ENCODE measurements at places on chromosomes 5 and 9.
A peak's percentile ranks its signal among the peaks of the same experiment; 100 is the strongest.

DNA sequence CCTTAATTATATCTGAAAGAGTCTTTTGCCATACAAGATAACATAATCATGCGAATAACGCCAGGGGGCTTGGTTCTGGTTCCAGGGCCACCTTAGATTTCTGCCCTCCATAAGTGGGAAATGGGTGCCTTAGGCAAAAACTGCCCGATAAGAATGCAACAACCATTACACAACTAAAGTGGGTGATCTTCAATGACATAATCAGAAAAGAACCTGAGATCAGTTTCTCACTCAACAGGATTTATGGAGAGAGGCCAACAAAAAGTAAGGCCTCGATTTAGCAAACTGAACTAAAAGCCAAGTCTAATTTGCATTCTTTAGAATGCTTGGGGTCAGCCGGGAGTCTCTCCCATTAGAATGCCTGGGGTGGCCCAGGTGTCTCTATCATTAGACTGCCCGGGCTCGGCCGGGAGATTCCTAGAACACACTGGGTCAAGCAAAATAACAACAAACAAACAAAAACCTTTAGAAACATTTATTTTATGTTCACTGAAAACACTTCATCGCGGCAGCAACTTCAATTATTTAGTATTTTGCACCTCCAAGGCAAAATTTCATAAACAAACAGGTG, 194.8 kb downstream of the AUH start:
- no peak for DNase-seq

DNA sequence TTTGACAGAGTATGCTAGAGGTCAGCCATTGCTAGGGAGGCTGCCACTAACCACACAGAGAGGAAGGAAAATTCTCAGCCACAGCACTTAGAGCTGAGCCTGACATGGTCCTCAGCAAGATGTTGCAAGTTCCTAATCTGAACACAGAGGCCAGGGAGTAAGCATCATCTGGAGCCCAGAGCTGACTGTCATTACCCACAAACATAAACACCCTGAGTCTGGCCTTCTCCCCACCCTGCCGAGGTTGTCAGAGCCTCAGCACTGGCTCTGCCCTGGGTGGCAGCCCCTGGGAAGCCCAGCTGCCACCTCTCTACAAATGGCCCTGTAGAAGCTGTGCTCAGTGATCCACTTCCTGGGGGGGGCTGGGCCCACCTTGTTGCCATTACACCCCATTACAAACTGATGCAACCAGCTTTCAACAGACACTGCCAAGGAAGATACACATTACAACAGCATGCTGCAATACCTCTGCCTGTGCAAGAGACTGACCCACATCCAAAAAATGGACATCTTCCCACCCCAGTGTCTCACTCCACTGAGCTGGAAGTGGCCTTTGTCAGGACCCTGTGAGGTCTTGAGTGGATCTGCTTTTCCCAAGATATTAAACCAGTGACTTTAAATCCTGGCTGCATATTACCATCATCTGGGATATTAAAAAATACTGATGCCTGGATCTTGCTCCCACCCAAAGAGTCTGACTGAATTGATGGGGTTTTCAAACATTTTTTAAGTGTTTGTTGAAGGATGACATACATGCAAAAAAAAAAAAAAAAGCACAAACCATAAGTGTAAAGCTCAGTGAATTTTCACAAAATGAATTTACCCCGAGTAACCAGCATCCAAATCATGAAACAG, 33.0 kb downstream of the IRF1 start:
- peak; percentile 82 for DNase-seq

DNA sequence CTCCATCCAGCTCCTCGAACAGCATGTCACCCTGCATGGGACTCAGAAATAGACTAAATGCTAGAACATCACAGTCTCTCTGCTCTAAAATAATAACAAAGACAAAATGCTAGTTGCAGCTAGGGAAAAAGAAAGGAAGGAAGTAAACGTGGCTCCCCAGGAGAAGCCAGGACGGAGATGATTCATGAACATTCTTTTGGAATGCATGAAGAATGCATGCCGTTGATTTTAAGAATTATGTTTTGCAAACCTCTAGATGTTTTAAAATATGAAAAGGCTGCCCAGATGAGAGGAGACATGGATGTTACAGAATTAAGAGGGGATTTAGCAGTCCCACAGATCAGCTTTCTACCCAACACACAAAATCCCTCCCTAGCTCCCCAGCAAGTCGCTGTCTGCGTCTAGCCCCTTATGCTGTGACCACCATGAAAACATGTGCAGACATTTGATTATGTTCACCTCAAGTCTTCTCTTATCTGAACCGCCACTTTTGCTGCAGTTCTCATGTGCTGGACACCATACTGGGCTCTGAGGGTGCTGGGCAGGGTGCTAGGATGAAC, 139.4 kb upstream of the LMX1B start:
- DNase-seq = peak; percentile 15

- DNase-seq = no peak
Measured at GRCh38 chr9:90032296-90033027, 427.6 kb downstream of the GADD45G start.

DNA sequence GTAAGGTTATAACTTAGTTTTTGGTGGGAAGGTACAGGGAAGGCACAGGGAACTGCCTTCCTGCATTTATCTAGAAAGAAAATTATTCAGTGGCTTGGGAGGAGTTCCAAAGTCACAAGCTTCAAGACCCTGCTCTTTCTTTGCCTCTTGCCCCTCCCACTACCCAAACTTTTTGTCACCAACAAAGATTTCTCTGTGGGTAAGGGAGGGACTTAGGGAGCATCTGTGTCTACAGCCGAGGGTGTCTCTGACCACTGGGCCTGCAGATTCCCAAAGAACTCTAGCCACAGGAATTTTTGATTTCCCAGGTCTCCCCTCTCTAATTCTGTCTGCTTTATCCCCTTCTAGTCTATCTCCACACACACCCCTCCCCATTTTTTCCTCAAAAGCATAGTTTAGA, 2.1 kb downstream of the ECSCR start:
- DNase-seq = no peak

GRCh38 chr5:83256091-83256780, 178.9 kb downstream of the XRCC4 start:
- no peak for DNase-seq

DNA sequence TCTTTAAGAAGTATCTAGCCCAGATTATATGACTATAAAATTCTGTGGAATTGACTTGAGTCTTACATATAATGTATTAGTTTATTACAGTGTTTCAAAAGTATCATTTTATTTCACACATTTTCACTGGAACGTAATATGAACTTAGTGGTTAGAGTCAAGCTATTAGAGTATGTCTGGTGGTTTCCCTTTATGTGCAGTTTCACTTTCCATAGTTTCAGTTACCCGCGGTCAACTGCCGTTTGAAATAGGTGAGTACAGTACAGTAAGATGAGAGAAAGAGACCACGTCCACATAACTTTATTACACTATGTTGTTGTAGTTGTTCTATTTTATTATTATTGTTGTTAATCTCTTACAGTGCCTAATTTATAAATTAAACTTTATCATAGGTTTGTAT, 50.5 kb downstream of the COMMD10 start:
- DNase-seq = no peak

GRCh38 chr5:32274548-32275395, 38.0 kb downstream of the MTMR12 start:
- DNase-seq = no peak

DNA sequence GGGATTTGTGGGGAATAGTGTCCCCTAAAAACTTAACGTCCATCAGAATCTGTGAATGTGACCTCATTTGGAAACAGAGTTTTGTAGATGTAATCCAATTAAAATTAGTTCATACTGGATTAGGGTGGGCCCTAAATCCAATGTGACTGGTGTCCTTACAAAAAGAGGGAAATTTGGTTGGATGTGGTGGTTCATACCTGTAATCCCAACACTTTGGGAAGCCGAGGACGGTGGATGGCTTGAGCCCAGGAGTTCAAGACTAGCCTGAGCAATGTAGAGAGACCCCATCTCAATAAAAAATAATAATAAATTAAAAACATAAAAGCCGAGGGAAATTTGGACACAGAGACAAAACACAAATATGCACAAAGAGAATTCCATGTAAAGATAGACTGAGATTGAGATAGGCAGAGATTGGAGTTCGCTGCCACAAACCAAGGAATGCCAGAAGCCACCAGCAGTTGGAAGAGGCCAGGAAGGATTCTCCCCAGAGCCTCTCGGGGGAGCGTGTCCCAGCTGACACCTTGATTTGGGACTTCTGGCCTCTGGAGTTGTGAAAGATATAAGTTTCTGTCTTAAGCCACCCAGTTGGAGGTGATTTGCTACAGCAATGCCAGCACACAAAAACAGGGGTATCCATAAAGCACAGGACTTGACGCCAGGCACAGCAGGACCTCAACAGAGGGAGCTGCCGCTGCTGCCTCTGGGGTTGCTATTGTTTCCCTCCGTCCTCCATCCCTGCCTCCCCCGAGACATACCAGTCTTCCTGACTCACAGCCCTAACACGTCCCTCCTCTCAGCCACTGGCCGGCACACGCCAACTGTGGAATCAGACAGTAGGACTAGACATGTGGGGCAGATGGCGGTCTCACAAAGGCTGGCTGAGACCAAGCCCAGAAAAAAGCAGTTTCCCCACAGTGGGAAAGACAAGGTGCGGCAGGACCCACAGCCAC, 73.8 kb upstream of the IL17B start:
- peak; percentile 91 for DNase-seq

- no peak for DNase-seq
Measured at GRCh38 chr9:128206916-128207910, 4.0 kb downstream of the DNM1 start.

GRCh38 chr5:80541392-80541791, 28.7 kb downstream of the ANKRD34B start:
- DNase-seq = no peak

DNA sequence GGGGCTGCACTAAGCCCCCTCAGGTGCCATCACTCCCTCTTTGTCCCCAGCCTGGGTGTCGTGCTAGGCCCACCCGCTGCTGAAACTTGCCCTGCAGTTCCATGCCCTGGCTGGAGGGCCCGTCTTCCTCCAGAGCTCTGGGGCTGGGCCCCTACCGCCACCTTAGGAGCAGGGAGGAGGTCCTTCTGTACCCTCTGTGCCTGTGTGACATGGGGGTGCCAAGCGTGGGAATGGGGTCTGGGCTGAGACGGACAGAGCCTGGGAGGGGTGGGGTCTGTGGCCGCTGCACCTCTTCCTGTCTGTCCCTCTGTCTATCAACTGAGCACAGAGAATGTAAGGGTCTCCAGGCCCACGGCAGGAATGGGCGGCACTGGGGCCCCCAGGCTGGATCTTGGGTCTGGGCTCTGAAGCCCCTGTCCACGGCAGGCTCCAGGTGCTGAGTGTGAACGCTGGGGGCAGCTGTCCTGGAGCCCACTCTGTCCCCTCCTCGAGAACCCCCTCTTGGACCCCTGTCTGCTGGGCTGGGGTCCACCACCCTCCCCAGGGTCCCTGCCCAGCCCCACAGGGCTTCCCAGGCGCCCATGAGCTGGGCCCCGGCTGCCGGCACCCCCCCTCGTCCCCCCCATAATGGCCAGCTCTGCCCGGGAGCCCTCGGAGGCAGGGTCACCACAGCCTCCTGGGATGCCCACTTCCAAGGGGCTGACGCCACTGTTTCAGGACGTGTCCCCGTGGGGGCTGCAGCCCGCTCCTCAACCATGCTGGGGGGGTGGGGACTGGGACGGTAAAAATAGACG, 15.8 kb upstream of the NRARP start:
- no peak for DNase-seq

DNA sequence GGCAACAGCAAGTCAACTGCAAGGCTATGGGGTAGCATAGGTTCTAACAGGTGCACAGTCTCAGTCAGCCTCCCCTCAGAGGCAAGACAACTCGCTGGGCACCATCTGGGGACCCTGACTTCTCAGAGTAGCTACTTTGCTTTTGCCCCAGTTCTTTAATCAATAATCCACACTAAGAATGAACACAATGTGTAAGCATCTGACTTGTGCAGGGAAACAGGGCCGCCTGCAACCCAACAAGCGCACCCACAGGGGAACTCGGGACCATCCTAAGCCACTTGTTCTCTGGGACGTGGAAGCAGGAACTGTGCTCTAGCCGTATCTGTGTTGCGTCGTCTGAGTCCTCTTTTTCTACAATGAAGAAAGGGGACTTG, 1.9 kb downstream of the MOB3B start:
- no peak for DNase-seq
